ENCODE measurements at places on chromosomes 4 and X.

DNA sequence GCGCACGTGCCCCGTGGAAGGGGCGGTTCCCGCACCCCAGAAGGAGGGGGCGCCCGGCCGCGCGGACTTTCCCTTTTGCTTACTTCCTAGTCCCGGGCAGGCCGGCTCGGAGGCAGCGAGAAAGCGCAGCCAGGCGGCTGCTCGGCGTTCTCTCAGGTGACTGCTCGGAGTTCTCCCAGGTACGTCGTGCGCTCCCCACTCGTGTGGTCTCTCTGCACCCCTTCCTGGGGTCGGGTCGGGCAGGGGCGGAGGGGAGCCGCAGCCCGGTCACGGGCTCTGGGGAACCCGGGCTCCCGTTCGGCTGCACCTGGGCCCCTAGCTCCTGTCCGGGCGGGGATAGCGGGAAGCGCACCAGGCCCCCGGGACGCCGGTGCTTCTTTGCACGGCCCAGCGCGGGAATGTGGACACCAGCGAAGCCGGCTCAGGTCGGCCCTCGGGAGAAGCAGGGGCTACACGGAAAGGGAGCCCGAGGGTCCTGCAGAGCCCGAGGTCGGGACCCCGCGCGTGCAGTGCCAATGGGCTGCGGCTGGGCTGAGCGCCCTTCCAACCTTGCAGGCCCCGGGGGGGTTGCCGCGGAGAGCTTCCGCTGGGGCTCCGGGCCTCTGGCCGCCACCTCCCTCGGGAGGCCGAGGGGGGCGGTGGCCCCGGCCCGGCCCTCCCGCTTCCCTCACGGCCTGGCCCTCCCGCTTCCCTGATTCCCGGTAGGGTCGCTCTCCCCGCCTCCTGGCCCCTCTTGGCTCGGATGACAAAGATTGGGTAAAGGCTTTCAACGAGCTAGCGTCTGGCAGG, at the start of gene TLR2:
TSS of gene TLR2 (plus strand) at position 99 of the 789 bp plus-strand sequence. CDS start 18,628 bp downstream, outside the sequence.
- DNase-seq, result no peak

- DNase-seq, result no peak
These were observed 257.4 kb downstream of the CFAP299 start for GRCh38 chr4:80592950-80593349.

- no peak for DNase-seq
These were observed 2248.1 kb downstream of the ARAP2 start for GRCh38 chr4:33996075-33996718.

DNA sequence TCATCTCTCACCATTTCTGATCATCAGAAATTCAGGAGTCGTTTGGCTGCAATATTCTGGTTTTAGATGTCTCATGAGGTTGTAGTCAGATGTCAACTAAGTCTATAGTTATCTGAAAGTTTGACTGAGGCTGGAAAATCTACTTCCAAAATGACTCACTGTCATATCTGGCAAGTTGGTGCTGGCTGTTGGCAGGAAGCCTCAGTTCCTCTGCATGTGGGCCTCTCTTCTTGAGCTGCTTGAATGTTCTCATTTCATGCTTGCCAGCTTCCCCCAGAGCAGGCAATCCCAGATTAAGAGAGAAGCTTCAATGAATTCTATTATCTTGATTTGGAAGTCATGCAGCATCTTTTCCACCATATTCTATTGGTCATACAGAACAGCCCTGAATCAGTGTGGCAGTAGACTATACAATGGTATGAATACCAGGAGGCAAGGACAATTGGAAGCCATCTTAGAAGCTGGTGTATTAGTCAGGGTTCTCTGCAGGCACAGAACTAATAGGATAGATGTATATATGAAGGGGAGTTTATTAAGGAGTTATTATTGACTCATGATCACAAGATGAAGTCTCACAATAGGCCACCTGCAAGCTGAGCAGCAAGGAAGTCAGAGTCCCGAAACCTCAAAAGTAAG, 46.8 kb upstream of the ELF2 start:
- DNase-seq, result no peak

DNA sequence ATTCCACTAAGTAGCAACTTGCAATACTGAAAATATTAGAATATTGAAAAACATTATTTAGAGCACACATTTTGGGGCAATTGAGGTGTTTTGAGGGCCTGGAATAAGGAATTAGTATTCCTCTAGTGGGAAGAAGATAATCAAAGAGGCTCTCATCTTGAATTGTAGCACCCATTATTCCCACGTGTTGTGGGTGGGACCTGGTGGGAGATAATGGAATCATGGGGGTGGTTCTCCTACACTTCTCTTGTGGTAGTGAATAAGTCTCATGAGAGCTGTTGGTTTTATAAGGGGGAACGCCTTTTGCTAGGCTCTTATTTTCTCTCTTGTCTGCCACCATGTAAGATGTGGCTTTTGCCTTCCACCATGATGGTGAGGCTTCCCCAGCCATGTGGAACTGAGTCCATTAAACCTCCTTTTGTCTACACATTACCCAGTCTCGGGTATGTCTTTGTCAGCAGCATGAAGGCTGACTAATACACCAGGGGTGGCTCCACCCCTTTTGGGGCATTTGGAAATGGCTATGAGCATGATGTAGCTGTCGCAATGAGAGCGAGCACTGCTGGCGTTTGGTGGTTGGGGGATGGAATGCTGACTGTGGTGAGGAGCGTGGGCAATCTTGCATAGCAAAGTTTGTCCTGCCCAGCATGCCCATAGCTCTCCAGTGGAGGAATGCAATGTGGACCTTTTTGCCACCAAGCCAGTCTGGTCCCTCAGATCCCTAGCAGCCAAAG, 308.2 kb downstream of the FRMPD4 start:
- DNase-seq, result no peak

GRCh38 chr4:25065932-25066590, 35.3 kb upstream of the LGI2 start:
- no peak for DNase-seq

DNA sequence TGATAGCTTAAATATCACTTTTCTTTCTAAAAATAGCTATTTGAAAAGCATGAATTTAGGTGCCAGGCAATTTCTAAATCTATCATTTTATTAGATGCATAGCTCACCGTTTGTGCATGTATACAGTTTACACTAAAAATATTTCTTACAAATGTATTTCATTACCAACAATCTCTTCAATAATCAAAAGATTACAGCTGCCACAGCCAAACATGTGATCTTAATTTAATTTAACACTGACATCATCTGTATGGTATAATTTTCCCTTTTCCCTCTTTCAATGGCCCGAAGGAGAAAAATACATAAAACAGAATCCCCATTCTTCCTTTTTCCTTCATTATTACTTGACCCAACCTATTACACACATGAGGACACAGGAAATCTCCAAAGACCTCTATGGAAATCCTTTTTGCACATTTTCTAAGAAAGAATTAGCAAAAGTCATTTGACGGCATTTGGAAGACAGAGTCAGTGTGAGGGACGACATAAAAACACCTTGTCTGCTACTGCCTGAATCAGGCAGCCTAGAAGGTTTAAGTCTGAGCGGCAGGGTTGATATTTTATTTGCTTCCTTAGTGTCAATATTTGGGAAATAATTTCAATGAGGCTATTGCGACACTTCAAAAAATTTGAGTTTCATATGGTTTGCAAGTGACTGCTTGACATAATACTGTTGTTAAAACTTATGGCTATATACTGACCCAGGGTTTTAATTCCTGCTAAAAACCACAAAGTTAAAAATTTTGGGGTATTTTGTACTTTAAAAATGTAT, 111.2 kb downstream of the TTC29 start:
- DNase-seq, result no peak

- no peak for DNase-seq
These were observed 2.0 kb downstream of the PARM1 start for GRCh38 chr4:74934888-74935287.
